Activated CD4-positive, alpha-beta T cell treated with anti-CD3 and anti-CD28 coated beads, Interleukin-2, amount 50 U/mL, for 4 hours (primary cell): ENCODE measurements at places on chromosomes 3 and 15.

- no peak for DNase-seq
These were observed 56.0 kb downstream of the KAT2B start for GRCh38 chr3:20096135-20096685.

DNA sequence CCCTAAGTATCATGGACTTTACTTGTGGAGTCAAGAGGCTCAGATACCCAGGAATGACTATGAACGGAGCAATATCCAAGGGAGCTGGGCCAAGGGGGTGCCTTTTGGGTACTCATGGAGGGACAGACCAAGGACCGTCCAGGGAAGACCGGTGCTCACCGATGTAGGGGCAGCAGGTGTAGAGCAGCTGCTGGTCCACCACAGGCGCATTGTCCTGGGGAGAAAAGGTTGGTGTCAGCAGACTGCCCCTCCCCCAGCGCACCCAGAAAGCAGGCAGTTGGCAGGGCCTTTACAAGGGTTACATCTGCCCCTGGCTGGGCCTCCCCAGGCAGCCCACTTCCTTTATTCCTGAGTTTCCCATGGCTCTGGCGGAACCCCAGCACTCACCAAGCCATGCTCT, 7.5 kb downstream of the CDAN1 start:
- no peak for DNase-seq

- DNase-seq, result no peak
These were observed 32.2 kb upstream of the SGO1 start for GRCh38 chr3:20218215-20218614.

DNA sequence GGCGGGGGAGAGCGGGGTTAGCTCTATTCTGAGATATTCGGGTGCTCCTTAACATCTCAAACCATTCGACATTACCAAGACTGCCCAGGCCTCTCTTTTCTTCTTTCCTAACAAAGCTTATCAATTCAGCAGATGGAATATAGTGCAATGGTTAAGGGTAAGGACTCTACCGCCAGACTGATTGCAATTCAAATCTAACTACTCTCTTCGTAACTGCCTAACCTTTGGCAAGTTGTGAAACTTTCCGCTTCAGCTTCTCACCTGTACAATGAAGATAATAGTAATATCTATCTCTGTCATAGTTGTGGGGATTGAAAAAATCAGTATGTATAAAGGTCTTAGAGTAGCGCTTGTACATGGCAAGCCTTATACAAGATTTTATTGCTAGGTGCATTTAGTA, 972 bp downstream of the UBA5 start:
- no peak for DNase-seq

DNA sequence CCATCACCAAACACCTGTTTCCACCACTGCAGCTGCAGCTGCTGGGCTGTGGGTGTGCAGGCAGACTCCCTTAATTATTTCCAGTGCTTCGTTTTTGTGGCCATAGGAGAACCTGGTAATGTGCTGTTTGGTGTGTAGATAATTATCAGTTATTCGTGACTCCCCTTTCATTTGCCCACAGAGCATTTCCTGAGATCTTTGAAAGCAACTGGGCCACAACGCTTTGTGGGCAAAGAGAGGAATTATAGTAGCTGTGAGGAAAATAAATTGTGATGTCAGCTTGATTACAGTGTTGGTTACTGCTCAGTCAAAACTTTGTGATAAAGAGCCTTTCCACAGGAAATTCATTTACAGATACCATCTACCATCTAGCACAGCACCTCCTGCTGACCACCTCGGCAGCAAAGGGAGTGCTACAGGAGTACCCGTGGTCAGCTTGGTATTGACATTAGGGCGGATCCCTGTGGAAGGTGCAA, 193.3 kb upstream of the SLCO3A1 start:
- no peak for DNase-seq

DNA sequence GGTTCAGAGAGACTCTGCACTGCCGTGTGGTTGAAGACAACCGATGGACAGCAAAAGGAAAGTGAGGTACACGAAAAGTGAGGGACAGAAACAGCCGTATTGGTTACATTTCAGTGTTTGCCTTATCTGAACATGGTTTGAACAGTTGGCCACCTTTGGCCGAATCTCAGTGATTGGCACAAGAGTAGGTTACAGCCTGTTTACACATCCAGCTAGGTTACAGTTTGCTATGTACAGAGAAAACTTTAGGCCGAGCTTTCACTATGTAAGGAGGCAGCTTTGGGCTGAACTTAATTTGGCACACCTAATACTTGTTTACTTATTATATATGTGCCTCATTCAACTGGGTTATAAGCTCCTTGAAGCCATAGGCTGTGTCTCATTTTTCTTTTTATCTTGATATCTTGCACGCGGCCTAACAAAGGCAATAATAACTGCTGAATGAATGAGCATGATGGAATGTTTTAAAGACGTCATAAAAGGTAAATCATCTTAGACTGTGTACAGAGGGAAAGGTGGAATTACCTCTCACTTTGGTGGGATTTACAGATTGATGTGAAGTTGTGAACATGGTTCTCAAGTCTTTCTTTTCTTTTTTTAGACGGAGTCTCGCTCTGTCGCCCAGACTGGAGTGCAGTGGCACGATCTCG, 17.2 kb upstream of the GREM1 start:
- DNase-seq, result no peak
